ENCODE measurements at places on chromosomes 5 and 9.

DNA sequence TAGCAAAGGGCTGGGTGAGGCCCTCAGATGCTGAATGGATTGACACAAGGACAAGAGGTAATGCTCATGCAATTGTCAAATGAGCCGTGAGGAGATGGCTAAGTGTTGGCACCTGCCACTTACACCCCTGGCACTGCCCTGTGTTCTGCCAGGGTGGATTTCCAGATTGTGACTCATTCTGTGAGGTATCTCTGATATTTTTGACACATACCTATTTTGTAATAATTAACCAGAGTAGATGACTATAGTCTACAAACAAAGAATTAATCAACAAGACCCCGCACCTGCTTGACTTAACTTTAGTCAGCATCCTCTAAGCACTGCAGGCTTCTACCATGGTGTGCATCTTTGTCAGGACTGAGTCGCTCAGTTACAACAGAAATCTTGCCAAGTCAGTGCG is 200.8 kb downstream of the DIRAS2 start:
- no peak for DNase-seq

DNA sequence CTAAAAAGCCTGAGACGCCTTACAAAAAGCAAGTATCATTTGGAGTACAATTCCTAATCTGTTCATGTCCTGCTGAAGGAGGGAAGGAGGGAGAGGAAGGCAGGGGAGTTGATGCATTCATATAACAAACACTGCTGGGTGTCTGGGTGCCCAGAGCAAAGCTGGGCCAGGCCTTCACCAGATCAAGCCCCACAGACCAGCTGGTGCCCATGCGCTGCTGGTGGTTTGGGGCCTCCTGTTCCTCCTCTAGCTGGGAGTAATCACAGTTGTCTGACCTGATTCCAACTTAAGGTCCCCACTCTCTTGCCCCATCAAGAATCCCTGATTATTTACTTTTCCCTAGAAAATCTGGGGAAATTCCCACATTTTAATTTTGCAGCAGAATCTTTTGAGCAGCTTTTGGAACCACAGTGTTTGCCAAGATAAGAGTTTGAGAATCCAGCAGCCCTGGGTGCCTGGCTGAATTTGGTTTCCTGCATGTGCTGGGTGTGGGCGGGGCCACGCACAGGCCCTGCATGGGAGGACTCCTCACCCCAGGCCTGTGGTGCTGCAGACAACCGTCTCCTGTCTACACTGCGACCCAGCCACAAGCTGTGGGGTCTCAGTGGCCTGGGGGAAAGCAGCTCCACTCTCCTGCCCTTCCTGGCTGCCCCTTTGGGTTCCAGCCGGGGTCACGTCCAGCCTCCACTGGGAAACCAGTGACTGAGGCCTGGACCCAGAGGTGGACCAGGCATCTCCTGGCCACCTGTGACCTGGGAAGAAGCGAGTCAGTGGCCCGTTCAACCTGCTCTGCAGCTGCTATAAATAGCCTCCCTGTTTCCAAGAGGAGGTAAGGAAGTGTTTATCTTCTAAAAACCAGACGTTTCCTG is 47.5 kb downstream of the NEURL1B start:
- DNase-seq = peak; percentile 31

- no peak for DNase-seq
Measured at GRCh38 chr5:157965040-157965678, 106.2 kb upstream of the CLINT1 start.

DNA sequence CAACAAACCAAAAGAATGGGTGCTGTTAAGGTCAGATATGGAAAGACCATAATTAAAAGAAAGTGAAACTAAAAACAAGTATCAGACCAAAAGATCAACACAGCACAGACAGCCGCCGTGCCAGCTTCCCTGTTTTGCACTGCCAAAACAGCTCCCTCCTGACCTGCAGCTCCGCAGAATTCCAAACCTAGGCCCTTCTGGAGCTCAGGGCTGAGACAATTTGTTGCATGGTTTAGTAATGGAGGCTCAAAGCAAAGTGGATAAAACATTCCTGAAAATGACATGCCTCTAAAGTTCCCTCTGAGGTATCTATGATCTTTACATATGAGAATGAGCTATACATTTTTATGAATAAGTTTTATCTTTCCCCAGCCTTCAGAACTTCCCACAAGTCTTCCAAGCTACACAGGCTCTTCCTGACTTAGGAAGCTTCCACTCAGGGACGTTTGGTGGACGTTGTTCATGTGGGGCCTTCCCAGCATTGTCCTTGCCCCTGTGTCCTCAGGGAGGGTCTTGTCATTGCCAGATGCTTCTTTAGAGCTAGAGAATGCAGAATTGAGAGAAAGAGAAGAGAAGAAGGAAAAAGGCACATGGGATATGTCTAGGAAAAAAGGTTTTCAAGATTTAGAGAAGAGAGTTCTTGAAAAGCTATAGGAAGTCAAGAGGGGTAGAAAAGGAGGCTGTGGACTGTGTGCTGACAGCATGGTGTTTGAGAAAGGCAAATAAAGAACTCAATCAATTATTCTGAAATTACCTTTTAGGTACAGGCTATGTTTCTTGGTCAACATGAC is 28.4 kb upstream of the SSBP2 start:
- DNase-seq = peak; percentile 20

DNA sequence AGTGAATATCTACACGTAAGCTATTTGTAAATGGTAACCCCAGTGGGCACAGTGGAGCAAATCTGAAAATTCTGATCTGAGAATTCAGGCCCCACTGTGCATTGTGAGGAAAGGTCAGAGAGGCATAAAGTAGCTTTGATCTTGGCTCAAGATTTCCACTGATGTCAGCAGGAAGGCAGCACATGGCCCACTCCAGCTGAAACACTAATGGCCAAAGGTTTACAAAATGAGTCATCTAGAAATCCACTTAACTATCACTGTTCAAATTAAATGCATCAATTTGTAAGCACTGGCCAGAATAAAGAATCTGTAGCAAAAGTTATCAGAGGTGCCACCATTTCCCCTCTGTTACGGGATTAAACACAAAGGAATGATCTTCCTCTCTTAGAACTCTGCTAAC is 191.6 kb downstream of the C9orf152 start:
- DNase-seq = no peak

GRCh38 chr5:76274571-76274970 is 128.5 kb upstream of the IQGAP2 start:
- no peak for DNase-seq

- DNase-seq = no peak
Measured at GRCh38 chr9:130301483-130302286, 36.1 kb downstream of the HMCN2 start.

DNA sequence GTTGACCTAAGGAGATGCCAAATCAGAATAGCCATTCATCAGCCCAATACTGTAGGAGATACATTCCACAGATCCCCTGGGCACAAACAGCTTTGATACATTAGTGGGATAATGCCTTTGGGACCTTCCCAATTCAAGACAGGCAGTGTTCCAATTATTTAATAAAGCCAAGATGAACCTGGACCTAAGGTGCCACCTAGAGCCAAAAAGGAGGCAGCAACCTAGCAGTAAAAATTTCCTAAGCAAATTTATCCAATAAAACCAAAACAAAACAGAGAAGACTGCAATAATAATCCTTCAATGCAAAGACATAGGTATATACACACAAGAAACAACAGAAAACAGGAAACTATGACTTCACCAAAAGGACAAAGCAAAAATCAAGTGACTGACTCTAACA is 253.0 kb downstream of the HINT1 start:
- no peak for DNase-seq

GRCh38 chr5:1509346-1510085 is 14.2 kb downstream of the LPCAT1 start:
- no peak for DNase-seq

DNA sequence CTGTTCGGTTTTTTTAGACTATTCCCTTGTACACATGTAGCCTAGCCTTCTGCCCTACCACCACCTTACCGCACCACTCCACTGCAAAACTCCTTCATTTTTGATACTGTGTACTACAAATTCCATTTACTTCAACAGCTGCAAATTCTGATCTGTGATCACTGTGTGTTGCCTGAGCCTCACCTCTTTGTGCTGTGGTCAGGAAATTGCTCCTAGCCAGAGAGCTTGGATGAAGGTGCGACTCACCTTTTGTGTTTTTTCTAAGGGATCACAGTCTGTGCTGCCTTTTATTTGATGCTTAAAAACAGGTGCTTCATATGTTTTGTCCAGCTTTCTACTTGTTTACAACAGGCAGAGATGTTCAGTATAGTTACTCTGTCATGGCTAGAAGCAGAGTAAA is 31.5 kb downstream of the CSNK1G3 start:
- DNase-seq = no peak

DNA sequence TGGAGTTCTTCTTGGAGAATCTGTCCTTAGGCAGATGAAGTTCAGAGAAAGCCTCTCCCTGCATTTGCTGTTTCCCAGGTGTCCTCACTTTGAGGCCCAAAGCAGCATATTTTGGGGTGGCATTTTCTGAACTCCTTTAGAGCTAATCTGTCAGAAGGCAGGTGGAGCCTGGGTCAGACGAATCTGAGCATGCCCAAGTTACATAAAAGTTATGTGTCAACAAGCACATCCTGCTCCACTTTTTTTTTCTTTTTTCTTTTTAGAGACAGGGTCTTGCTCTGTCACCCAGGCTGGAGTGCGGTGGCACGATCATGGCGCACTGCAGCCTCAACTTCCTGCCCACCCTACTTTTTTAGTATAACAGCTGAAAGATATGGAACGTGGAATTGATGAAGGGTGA is 41.3 kb upstream of the HSPA9 start:
- no peak for DNase-seq

GRCh38 chr9:123484130-123484529 is 128.1 kb downstream of the CRB2 start:
- DNase-seq = no peak

- no peak for DNase-seq
Measured at GRCh38 chr9:124940521-124940893, 376 bp downstream of the GOLGA1 start.

DNA sequence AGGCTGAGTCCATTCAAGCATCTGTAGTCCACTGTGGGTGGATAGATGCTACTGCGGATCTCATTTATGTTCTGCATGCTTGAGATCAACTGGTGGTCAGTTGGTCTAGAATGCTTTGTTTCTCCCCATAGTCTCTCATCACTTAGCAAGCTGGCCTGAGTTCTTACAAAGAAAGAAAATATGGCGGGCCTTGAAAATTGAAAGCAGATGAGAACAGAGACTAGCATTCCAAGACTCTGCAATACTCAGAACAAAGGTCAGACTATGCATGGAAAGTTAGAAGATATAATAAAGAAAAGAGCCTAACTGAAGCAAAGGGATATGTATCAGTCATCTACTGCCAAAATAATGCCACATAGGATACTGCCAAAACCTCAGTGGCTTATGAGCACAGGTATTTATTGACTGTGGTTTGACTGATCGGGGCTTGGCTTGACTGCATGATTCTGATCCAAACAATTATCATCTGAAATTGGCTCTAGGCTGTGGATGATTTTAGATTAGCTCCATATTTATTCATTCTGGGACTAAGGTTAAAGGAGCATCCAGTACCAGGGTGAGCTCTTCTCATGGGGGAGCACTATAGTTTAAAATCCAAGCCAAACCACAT is 258.9 kb downstream of the TAF11L14 start:
- DNase-seq = no peak

GRCh38 chr5:64566310-64566916 is 60.6 kb downstream of the RGS7BP start:
- DNase-seq = no peak
